H1 (cell line): ENCODE measurements at places on chromosomes 3 and 15.

DNA sequence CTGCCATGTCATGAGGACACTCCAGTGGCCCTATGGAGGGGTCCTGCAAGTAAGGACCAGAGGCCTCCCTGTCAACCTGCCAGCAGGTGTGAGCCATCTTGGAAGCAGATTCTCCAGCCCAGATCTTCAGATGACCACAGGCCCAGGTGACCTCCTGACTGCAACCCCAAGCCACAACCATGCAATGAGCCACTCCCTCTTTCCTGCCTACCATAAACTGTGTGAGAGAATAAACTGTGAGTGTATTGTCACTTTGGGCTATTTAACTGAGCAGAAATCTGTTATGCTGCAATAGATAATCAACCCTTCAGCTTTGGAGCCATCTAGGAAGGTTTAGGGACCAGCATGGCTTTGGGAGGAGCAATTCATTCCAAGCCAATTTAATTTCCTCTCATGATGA, 367.9 kb downstream of the SHQ1 start:
- no peak for DNase-seq

DNA sequence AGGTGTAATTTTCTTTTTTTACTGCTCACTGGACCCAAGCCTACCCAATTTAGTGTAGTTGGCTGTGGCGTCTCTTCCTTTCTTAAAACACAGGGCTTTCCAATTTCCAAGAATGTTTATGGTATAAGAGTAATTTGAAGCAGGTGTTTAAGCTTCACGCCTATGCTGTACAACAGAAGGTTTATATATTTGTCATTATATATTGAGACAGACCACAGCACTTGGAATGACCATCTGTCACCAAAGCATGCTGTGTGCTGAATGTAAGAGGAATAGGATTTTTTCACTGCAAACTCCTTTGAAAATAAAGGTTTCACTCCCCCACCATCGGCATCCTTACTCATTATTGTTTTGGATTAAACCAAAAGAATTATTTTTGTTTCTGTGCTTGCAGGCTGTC, 325.7 kb downstream of the OTOL1 start:
- no peak for DNase-seq

GRCh38 chr15:29675791-29676301, 146.4 kb downstream of the TJP1 start:
- DNase-seq = peak; percentile 72

- no peak for DNase-seq
Observed at GRCh38 chr3:153410517-153410916, 248.5 kb downstream of the RAP2B start.

- DNase-seq = no peak
Observed at GRCh38 chr15:89820666-89821611, 6.3 kb upstream of the ANPEP start.

- DNase-seq = no peak
Observed at GRCh38 chr15:85381850-85382751, 1.7 kb downstream of the AKAP13 start.

GRCh38 chr3:159229116-159229680, 427.3 kb downstream of the MFSD1 start:
- DNase-seq = no peak

DNA sequence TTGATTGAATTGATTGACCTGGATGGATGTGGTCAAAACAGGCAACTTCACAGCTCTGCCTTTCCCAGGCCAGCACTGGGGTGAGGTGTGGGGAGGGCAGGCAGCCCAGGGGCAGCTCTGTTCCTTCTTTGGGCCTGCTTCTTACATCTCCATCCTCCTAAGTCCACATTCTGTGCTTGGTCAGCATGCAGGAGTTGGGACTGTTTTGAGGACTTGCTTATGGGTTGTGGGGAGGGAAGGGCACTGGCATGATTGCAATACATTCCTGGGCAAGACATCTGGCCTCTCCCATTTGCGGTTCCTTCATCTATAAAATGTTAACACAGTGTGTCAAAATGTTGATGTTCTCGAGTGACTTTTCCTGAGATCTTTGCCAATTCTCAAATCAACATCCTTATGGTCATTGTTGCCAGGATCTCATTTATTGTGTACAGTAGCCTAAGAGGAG, 84.1 kb downstream of the ST6GAL1 start:
- DNase-seq = no peak

DNA sequence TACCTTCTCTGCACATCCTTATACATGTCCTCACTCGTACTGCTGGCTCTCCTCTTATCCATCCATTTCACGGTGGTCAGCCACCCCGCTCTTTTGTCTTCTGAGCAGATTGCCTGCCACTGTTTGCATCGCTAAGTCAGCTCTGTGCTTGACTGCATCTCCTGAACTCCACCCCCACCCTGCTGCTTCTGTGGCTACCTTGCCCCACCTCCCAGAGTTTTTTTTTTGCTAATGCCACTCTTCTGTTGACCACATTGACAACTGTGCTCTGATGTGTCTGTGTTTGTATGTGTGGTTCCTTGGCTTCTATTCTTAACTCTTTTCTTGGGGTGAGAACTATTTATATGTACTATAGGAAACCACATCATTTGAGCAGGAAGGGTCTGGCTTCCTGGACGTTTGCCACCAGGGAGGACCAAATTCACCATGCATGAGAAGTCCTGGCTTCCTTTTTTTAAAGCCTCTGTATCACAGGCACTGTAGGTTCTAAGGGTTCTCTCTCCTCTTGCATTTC, 12.8 kb upstream of the MTMR10 start:
- DNase-seq = no peak

- no peak for DNase-seq
Observed at GRCh38 chr15:69305933-69306568, 7.3 kb downstream of the PAQR5 start.
